ENCODE measurements at places on chromosomes 5 and 9.
A peak's percentile ranks its signal among the peaks of the same experiment; 100 is the strongest.

GRCh38 chr9:129990269-129991010 lies 52.5 kb downstream of the FNBP1 start:
- no peak for DNase-seq

- DNase-seq: no peak
These were observed 282.2 kb downstream of the DTWD2 start for GRCh38 chr5:118705959-118706667.

DNA sequence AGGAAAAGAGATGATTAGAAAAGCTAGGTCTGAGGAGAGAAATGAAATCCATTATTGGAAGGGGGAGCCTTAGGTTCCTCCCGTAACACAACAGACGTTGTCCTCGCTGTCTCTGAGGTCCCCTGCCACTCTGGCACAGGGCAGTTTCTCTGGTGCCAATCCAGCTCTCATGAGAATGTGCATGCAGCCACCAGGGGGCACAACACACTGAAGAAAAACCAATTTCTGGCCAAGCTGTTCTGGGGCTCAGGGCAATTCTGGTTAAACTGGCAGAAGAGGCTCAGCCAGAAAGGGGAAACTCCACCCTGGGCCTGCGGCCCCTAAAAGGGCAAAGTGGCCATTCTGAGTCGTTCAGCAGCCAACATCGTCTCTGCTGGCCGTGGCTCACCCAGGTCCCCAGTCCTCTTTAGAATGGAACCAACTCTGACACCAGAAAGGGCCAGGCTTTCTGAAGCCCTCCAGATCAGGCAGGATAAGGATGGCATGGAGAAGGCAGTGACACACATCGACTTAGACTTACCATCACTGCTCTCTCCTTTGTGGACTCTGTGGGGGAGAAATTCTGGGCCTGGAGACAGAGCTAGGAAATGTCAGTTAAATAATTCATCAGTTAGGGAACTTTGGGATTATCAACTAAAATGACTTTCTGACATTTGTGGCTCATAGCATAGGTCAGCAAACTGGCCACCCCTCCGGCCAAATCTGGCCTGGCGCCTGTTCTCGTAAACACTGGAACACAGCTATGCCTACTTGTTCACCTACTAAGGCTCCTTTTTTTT lies 58.5 kb upstream of the GOLPH3 start:
- DNase-seq: peak; percentile 61

GRCh38 chr5:78006449-78006848 lies 230.3 kb upstream of the TBCA start:
- DNase-seq: no peak

DNA sequence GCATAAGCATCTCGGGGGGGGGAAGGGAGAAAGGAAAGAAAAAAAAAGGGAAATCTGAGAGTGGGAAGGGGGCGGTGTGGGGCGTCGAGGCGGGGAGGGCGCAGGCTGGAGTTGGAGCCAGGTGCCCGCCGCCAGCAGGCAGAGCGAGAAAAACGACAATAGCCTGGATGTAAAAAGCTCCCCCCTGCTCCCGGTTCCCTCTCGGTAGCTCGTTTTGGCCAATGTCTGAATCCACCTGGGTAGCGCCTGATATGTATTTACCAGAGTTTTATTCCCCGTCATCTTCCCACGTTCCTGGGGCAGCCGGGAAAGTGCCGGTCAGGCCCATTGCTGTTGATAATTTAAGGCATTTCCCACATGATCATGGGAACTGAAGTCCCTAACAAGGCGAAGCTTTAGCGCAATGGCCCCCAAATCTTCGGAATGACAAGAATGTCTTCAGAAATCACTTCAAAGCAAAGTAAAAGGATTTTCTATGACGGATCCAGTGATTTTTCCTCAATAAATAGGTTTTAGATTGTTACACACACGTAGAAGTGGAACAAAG lies 3.0 kb upstream of the OTP start:
- no peak for DNase-seq

DNA sequence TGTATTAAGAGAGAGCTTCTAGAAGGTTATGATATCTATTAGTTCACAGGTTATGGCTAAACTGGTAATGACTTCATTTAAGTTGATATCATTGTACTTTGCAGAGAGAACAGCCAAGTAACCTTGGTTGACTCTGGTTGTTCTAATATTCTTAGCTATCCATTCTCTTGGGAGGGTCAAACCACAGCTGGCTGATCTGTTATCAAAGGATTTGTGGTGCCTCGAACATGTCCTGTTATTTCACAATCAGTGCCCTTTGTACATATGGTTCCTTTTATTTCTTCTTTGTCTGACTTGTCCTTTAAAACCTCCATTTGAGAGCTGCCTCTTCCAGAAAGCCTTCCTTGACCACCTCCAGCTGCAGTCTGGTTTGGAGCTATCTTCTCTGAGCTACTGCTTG lies 61.7 kb downstream of the PDE8B start:
- DNase-seq: no peak

DNA sequence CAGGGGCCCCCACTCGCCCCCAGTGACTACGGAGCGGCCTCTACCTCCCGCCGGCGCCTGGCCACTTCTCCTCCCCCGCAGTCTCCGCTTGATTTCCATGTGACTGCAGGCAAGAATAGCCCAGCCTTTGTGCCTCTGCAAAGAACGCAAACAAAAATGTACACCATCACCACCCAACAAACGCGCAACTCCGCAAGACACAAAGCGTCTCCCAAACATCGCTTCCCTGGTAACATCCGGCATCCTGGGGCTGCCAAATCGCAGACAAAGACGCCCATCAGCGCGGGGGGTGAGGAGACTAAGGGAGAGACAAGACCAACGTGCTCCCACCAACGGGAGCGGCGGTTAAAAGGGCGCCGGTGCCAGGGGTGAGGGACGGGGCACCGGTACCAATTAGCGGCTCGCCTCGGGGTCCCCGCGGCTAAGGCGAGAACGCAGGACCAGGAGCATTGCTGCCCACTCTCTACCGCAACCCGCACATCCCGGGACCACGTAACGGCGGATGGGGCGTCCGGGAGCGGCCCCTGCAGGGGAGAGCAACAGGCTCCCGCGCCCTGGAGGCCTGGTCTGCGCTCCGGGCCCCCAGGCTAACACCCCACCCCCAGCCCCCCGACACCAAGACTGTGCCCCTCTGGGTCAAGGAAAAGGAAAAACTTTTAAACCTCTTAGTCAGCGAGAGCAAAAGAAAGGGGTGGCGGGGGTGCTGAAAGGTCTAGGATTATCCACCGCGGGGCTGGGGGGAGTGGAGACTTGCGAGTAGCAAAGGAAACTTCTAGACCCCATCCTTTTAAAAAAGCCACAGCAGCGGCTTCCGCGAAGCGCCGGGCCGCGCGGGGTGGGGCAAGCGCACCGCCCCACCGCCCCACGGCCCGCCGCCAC lies 885 bp downstream of the MPDZ start:
- DNase-seq: no peak

DNA sequence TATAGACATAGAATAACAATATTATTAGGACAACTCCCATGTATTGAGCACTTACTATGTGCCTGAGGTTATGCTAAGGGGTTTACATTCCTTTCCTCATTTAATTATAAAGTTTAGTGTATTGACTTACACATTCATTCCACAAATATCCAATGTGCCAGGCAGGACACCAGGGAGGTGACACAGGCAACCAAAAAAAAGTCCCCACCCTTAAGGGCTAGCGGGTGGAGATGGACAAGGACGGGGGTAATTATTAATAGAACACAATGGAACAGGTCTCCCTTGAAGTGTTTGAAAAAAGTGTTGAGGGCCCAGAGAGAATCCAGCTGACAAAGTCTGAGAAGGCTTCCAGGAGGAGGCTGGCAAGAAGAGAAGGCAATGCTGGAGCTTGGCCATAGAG lies 5.7 kb downstream of the TBC1D2 start:
- DNase-seq: no peak

- no peak for DNase-seq
These were observed 250.3 kb downstream of the TMEM232 start for GRCh38 chr5:110476164-110476563.

DNA sequence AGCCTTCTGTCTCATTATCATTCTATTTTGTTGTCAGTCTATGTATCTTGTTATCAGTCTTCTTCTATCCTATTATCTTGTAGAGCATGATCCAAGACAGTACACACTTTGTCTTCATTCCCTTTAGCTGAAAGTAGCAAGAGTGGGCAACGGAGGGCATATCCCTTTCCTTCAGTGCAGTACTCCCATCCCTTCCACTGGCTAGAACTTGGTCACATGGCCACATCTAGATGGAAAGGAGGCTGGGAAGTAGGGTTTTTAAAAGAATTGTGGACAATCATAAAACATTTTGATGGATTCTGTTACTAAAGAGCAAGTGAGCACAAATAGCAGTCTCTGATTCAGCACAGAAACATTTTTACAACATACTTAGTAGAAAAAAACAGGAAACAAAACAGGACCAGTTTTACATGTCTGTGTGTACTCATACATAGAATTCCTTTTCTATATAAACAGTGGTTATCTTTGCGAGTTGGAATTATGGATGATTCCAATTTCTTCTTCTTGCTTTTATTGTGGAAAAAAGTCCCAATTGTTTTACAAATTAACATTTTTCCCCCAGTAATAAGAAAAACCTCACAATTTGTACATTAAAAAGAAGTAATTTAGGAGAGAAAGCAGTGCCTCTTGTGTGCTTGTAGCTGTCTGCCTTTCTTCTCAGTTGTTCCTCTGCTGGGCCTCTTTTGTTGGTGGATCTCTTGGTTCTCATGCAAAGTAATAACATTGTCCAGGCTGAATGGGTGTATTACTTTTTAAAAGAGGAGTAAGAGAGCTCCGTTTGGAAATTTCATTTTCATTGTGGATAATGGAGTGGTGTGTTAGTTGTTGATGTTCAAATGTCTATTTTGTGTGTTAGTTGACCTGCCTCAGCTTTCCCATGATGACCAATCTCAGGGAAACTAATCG lies 410.9 kb upstream of the TRPC7 start:
- DNase-seq: no peak

DNA sequence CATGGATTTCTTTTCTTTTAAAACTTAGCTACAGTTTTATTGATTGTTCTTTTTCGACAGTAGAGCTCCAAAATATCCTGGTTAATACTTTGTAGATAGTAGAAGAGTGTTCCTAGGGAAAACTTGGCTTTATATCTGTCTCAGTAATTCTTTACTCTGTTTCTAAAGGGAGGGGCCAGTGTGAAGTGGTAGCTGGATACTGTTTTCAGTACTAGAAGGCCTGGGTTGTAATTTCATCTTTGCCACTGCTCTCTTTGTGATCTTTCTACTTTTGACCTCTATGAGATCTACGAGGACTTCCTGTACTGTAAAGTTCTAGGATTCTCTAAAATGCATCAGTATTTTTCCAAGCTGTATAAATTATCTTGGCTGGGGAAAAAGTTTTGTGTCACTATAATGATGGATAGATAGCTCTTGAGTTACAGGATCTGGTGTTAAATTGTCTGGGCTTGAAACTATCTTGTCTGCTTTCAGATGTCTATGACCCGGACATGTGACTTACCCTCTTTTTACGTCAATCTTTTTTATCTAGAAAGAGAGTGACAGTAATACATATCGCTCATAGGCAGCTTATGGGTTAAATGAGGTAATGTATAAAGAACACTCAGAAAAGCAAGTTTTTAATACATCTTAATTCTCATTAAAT lies 53.6 kb downstream of the PRR16 start:
- DNase-seq: no peak

DNA sequence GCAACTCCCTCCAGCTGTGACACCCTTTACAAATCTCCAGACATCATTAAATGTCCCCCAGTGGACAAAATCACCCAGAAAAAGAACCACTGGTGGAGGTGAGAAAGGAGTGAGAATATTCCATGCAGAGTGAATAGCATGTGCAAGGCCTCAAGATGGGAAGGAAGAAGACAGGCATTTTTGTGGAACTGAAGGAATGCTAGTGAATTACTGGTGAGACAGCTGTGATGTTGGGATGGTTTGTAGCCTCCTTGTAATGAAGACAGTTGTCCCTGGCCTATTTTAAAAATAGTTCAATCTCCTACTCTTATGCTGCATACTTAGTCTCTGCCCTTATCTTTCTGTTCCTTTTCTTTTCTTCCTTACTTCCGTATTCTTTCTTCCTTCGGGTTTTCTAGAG lies 124.9 kb upstream of the RPS23 start:
- no peak for DNase-seq

- DNase-seq: peak; percentile 14
These were observed 35.3 kb upstream of the CLPTM1L start for GRCh38 chr5:1380011-1380817.

All from stimulated activated CD8-positive, alpha-beta memory T cell treated with anti-CD3 and anti-CD28 coated beads, Interleukin-15, amount 100 ng/mL, for 1 hour (primary cell).